ENCODE measurements at places on chromosomes 1 and 21.

DNA sequence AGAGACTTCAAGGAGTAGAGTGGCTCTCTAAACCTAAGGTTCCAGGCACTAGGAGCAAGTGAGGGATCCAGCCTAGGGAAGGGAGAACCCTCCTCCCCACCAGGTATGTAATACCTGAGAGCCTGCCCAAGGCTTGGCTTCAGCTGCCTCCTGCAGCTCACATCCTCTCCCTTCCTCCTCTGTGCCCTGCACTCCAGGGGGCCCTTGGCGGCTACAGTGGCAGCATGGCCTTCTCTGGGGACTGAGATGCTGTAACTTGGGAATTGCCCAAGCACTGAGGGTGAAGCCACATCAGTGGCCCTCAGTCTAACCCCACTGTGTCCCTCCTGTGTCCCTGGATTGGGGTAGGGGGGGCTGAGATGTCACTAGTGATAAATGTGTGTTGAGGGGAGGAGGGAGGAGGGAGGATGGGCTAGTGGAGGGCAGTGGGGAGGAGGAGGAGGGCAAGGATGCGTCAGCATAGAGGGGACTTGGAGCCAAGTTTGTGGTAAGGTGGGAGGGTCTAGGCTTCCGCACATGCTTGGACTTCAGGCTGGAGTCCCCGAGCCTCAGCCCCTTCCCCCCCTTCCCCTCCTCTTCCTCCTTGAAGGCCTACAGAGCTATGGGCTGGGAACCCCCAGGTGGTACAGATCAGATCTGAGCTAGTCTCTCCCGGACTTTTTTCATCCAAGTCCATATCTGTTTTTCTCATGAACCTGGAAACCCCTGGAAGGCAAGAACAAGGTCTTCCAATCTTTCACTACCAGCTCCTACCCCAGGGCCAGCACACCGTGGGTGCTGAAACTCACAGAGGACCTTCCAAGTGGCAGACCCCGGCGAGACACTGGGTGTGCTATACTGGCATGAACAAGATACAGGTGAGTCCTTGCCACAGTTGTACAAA lies 17.5 kb downstream of the COL9A2 start:
- no peak for DNase-seq

- no peak for DNase-seq
Observed at GRCh38 chr1:90067194-90067931, 72.5 kb downstream of the ZNF326 start.

DNA sequence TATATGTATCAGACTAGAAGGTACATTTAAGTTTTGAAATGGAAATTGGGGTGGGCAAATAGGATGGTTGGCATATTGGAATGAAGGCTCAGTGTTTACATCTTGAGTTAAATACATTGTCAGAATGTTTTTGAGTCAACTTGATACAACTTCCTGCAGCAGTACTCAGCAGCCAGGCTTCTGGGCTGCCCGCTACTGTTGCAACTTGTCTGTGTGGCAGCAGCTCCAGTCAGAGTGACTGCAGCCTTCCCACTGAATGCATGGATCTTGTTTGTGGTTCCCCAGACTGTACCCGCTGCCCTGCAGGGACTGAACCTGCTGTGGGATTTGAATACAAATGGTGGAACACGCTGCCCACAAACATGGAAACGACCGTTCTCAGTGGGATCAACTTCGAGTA lies 24.9 kb upstream of the SARS1 start:
- DNase-seq: no peak

DNA sequence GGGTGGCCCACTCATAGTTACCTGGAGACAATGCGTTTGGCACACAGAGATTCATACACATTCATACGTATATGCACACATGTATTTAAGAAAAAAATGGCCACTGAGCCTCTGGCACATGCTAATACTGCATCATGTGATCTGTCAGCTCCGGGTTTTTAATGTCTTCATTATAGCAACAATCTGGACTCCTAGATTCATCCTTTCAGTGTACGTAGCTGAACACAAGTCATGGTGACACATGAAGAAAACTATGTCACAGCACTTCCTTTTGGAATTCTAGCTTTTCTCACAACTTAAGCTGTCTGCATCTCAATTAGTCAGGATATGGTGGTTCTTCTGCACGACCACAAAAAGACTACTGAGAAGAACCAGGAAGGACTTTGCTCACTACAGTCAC lies 24.7 kb downstream of the HSF2BP start:
- no peak for DNase-seq

- no peak for DNase-seq
Observed at GRCh38 chr1:13782634-13783360, 82.8 kb downstream of the PRDM2 start.
